Suppressor macrophage treated with lipopolysaccharide for 1 hour (primary cell): ENCODE measurements at places on chromosomes 1 and 21.
A peak's percentile ranks its signal among the peaks of the same experiment; 100 is the strongest.

- no peak for DNase-seq
These were observed 569 bp downstream of the TRABD2B start for GRCh38 chr1:47996406-47997226.

- no peak for DNase-seq
These were observed 45.0 kb upstream of the AIM2 start for GRCh38 chr1:159121526-159121925.

GRCh38 chr1:25522031-25522655, 21.3 kb upstream of the LDLRAP1 start:
- DNase-seq, result no peak

DNA sequence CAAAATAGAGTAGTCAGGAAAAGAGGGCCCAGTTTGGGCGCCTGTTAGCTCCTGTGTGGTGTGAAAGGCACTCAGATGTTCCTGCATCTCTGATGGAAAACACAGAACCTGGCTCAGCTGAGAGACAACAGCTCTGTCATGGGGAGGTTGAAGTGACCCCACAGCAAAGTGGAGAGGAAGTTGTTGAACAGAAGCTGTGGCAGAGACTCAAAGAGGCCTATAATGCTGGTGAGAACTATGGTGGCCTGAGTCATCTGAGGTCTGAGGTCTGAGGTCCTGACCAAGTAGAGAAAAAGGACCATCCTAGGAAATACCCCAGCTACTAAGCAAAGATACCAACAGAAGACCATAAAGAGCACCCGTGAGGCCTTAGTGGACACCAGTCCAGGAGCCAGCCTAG, 45.6 kb upstream of the JAK1 start:
- peak; percentile 38 for DNase-seq

GRCh38 chr1:17188217-17188616, 16.7 kb upstream of the PADI1 start:
- no peak for DNase-seq

GRCh38 chr1:221839782-221840395, 98.0 kb upstream of the DUSP10 start:
- peak; percentile 87 for DNase-seq

DNA sequence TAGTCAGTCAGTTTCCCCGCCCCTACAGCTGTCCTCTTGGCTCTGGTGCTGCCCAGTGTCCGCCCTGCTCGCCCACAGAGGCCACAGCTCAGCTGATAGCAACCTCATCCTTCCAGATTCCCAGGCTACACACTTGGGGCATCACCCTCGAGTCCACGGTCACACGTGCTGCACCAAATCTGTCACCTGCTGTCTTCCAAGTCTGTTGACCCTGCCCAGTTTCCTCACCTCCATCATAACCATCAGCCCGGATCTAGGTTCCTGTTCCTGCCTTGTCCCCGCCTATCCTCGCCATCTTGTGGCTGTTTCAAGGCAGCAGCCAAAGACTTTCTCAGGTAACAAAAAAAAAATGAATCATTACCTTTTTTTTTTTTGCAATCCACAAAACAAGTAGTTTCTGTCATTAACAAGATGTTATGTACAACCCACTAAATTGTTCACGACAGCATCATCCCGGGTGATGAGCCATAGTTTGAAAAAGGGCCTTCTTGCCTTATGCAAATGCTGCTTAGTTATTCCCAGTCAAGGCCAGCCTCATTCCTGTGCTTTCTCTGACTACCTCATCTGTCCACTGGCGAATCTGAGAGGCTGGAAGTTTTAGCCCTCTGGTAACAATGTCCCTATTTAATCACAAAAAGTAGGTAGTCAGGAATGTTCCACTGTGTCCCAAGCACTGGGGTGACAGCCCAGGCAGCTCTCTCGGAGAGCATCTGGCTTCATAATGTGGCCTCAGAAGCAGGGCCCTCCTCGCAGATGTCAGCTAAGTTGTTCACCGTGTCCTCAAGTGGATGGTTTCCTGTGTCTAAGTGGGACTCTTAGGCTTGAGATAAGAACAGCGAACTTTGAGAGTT, 4.9 kb upstream of the MIIP start:
- DNase-seq, result no peak

GRCh38 chr1:171116676-171117075, 26.0 kb downstream of the FMO3 start:
- no peak for DNase-seq

GRCh38 chr1:48823168-48823567, 46.5 kb upstream of the BEND5 start:
- DNase-seq, result no peak

DNA sequence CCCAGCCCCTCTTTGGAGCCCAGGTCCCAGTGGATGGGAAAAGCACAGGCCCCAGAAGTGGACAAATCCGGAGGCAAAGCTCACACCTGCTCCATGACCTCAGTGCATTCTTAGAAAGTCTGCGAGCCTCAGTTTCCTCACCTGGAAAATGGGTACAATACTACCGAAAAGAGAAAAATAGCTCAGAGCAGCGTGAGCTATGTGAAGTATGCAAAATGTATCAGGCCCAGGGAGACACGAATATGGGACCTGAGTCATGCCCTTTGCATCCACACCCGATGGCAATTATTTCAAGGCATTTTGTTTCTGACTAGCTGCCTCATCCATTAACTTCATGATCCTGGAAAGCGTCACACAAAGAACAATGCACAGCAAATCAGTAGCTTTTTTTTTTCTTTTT, 9.2 kb downstream of the ALDH4A1 start:
- no peak for DNase-seq

DNA sequence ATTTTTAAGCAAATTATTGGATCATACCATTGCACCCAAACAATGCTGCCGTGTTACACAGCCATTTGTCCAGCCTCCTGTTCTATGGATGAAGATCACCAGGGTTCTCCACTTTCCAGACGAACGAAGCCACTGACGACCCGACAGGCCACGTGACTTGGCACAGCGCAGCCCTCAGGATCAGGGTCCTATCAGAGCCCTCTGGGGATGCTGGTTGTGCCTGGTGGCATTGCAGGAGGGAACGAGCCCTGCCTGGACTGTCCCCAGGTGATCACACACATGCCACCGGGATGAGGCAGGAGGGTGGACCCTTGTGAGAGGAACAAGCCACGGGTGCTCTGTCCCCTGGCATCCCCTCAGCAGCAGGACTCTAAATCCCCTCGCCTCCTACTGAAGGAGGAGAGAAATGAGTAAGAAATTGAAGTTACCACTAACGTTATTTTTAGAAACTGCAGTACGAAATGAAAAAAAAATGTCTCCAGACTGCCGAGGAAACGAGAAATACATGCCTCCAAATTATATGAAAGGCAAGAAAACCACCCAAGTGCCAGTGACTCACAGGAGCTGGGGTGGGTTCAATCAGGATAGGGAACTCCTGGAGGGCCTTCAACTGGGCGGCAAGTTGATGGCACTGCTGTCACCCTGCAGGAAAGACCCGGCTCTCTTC, 58.7 kb upstream of the PDE9A start:
- DNase-seq, result peak; percentile 31

DNA sequence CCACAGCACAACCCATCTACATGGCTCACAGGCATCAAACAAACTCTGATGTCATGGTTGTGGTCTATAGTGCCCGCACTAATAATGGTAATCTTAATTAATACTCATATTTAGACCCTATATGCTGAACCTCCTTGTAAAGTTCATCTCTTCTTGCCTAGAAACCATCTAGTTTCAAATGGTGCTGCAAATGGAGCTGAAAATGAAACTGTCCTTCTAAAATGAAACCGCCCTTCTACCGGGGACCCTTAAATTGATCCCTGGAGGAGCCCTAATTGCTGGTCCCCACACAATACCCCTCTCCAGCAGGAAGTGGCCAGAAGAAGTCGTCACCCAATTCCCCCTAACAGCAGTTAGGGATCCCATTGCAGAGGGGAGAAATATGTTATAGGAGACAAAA, 612.6 kb downstream of the MRPL39 start:
- DNase-seq, result no peak

GRCh38 chr1:110159168-110159567, 8.9 kb downstream of the SLC6A17 start:
- DNase-seq, result no peak

GRCh38 chr1:23522244-23522982, 8.6 kb downstream of the E2F2 start:
- peak; percentile 92 for DNase-seq

- no peak for DNase-seq
These were observed 103.2 kb downstream of the SCCPDH start for GRCh38 chr1:246827396-246827795.

DNA sequence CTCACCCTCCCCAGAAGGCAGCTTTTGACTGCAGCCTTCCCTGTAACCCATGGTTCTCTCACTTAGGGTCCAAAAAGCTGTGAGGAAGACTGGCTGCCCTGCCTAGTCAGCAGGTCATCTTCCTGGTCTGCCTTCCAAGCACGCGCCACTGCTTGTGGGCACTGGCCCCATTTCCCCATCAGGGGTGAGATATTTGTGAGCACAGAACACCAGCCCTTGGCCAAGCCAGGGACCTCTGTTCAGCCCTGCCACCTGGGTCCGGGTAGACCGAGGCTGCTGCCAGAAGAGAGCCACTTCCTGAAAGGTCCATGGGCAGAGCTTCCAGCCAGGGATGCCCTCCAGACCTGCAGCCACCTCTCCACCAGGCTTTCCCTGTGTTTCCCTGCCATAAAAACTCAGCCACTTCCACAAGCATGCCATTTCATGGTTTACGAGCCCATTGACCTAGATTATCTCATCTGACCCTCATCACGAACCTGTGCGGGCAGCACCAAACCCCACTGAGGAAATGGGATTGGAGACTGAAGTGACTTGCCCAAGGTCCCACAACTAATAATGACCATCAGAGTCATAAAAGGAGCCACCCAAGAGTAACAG, 40.5 kb downstream of the GLIS1 start:
- no peak for DNase-seq

- no peak for DNase-seq
These were observed 22.8 kb downstream of the ATP1B1 start for GRCh38 chr1:169129109-169129784.

- no peak for DNase-seq
These were observed 156.9 kb downstream of the TOMM20 start for GRCh38 chr1:234971586-234972297.
